Activated CD4-positive, alpha-beta T cell treated with anti-CD3 and anti-CD28 coated beads, Interleukin-2, amount 10 ng/mL, durations not matched to agents 24 days and 14 days (primary cell): ENCODE measurements at places on chromosomes 1 and 21. TPM values are rescaled to one million over a fixed set of nuclear protein-coding genes. Genes with fewer than 3 reads are reported as not detected.

- no peak for DNase-seq
Observed at GRCh38 chr21:34802180-34802899, 133.5 kb downstream of the CLIC6 start.

DNA sequence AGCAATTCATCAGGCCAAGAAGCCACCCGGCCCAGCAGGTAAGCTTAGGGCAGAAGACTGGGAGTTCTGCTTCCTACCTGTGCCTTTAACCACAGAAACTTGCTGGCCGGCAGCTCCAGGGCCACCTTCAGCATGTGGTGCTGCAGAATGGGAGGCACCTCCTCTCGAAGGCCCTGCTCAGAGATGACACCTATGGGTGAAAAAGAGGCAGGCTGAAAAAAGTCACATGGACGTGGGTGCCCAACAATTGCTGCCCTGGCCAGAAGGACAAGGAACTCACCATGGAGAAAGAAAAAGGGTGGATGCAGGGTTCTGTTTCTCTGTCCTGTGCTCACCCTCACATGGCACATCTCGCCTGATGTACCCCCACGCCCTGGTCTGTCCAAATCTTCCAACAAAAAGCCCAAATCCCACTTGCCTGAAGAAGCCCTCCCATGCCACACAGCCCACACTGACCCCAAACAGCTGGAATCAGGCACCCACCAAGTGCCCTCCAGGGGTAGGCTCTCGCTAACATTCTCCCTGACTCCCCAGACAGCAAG is 33.0 kb downstream of the URB1 start:
- no peak for DNase-seq

- no peak for DNase-seq
Observed at GRCh38 chr1:225746361-225747179, 31.1 kb upstream of the SRP9 start.

DNA sequence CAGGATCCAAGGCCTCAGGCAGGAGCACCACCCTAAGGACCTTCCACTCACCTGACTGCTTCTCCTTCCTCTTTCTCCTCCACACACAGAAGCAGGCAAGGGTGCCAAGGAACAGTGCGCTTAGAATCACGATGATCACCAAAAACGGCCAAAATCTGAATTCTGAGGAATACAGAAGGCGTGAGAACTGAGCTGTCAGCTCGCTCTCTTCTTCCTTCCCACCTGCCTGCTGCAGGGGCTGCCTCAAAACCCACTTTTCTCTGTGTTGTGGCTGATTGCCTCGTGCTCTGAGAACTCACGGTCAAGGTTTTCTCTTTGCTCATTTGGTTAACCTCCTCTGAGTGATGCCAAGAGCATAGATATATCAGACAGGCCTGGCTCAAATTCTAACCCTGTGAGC is 23.8 kb downstream of the CD244 start:
- no peak for DNase-seq

DNA sequence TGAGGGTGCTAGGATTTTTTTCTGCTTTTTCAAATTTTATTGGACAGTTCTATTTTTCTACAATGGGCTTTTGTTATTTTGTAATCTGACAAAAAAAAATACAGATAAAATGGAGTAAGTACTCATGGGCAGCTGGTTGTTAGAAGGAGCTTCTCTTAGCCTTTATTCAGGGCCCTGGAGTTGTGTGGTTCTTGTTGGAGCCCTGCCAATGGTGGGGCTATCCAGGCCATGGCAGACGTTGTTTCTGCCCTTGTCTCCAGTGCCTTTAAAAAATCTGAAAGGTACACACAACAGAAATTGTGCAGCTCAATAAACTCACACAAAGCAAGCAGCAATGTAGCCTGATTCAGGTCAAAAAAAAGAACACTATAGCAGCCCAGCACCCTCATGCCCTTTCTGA is 153.5 kb upstream of the GALNT2 start:
- DNase-seq, result peak; percentile 18

DNA sequence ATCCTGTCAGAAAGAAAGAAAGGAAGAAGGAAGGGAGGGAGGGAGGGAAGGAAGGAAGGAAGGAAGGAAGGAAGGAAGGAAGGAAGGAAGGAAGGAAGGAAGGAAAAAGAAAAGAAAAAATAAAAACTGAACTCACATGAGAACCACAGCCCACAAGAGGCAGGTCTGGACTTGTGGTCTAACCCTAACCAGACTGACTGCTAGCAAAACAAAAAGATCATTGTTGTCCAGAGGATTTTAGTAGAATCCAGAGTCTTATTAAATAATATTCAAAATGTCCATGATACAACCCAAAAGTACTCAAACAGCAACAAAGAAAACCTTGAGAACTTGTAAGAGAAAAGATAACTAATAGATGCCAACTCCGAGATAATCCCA is 4.7 kb upstream of the ITGB2 start:
- DNase-seq, result peak; percentile 76

DNA sequence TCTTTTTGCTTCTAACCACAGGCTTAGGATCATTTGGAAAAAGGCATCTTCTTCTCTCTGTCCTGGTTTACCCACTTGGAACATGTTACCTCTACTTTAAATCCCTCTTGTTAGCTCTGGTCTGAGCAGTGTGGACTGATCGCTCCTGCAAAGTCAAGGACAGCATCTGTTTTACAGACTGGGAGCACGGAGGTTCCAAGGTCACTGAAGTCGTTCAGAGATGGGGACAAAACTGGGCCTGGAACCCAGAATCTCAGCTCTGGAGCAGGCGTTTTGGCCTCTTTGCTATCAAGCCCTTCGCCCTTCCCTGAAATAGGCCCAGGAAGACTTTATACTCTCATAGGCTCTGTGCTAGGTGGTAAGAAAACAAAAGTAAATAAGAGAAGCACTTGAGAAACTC is 11.3 kb upstream of the MUTYH start:
- no peak for DNase-seq

Gene TDRD5
- total RNA-seq, result not detected in 2 replicates

Gene RIIAD1
- total RNA-seq, result not detected in 2 replicates
